ENCODE measurements at places on chromosomes 4 and X.

- DNase-seq: no peak
These were observed 974.3 kb upstream of the INTU start for GRCh38 chr4:126658411-126658810.

DNA sequence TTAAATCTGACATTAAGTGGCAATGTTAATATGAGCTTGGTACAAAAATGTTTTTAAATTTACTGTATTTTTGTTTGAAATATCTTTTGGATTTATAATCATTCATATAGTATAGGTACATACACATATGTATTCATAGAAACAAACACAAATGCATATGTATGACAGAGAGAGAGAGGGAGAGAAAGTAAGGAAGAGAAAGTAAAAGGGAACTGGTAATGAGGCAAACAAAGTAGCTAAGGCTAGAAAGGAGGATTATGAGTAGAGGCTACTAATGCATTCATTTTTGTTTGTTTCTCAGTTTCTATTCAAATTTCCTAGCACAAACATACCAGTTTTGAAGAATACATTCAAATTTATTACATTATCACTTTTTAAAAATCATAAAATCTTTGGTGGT lies 132.4 kb downstream of the GLRA3 start:
- no peak for DNase-seq

DNA sequence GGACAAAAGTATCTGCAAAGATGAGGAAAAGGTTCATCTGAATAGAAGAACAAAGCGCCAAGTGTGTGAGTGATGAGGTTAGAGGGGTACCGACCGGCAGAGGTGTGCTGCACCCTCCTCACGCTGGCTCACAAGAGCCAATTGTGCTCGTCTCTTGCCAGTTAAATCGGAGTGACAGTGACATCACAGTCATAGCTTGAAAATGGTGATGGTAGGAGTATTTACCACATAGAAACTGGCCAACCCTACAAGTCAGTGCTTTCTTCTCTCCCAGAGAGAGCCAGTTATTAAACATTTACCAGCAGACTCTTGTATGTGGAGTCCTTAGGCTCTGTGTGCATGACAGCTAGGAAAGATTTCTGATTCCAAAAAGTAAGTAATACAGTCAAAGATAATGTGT lies 32.4 kb downstream of the CLDN22 start:
- DNase-seq: no peak

- DNase-seq: no peak
These were observed 9.5 kb upstream of the ETNPPL start for GRCh38 chr4:108772402-108772801.

GRCh38 chr4:122658377-122658776 lies 37.5 kb upstream of the IL21 start:
- DNase-seq: no peak

DNA sequence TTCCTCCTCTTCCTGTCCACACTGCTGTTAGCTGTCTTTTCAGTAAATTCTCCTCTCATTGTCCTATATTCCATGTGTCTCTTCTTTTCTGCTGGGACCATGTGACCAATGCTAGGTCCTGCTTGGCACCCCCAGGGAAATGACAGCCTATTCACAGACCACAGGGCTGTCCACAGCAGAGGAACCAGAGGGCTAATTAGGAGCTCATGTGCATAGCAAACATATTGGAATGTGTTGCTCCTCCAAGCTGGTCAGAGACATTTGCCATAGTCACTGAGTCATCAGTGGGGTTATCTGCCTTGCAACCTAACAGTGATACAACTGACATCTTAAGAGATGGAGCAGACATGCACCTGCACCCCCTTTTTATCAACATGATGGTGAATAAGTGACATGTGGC lies 67.9 kb upstream of the PUDP start:
- DNase-seq: no peak

DNA sequence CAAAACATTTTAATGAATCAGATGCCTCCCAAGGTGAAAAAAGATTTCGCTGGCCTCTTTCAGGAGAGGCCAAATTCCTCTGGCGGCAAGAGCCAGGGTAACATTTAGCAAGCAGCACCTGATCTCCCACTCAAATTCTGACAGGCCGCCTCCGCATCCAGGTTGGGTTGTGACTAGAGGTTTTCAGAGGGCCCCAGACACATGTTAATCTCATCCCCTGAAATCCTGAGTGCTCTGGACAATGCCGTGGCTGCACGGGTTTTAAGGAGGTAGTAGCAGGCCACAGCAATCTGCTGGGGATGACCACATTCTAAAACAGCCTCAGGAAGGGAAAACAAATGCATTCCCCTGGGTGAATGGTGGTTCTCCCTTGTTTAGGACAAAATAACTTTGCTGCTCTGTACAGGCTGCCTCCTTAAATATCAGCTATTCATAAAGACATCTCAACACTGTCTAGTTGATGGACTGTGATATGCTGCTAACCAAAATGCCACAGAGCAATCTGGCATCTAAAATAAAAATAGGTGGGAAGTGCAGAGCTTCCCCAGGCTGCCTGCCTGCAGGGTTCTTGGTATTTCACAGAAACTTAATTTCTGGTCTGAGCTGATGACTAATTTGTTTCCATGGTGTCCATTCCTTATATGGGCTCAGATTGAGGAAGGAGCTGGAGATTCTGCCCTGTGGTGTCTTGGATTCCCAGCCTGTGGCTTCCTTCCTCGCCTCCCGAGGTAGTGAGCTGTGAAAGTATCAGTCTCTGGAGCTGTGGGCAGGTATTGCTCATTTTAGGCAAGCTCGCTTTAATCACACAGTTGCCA lies 202.0 kb downstream of the DCLK2 start:
- no peak for DNase-seq

- DNase-seq: no peak
These were observed 184.8 kb downstream of the GBA3 start for GRCh38 chr4:22877486-22878052.

DNA sequence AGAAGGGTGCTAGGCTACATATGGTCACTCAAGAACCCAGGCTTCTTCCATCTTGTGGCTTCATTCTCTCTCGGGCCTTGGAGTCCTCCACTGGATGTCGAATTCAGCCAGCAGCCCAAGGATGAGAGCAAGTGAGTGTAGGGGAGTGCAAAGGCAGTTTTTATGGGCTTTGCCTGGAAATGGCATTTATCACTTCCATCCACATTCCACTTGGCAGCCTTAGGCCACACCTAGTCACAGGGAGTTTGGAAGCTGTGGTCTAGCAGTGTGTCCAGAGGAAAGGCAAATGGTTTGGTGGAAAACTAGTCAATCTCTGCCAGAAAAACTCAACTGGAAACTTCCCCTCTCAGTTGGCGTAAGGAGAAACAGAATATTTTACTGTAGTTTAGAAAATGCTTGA lies 59.0 kb downstream of the NHS start:
- DNase-seq: no peak

GRCh38 chr4:3810111-3810680 lies 44.0 kb downstream of the ADRA2C start:
- DNase-seq: no peak

- DNase-seq: no peak
These were observed 27.5 kb upstream of the SMS start for GRCh38 chrX:21912989-21913388.

DNA sequence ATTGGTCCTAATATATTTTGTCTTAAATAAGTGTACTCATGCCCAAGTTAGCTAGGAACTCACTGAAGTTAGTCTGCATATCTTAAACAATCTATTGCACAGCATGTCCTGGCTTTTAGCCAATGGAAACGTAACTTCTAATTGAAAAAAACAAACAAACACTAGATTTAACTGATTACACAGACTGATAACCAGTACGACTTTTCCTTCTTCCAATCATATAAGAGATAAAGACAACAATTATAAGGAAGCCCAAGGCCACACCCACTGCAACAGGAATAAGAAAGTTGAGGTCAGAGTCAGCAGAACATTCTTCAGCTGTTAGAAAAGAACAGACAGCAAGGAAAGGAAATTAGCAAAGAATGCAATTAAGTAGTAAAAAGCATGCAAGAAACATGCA lies 40.8 kb downstream of the LAMP2 start:
- DNase-seq: no peak

DNA sequence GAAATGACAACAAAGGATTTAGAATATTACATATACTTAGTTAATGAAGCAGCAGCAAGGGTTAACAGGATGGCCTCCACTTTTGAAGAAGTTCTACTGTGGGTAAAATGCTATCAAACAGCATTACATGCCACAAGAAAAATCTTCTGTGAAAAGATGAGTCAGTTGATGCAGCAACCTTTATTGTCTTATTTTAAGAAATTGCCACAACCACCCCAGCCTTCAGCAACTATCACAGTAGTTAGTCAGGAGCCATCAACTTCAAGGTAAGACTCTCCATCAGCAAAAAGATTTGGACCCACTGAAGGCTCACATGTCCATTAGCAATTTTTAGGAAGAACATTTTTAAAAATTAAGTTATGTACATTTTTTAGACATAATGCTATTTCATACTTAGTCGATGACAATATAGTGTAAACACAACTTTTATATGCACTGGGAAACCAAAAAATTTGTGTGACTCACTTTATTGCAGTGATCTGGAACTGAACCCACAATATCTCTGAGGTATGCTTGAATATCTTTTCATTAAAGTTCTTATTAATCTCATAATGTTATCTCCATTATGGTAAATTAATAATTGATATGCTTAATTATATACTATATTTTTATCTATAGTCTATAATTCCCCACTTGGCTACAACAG lies 81.2 kb downstream of the SPCS3 start:
- no peak for DNase-seq

DNA sequence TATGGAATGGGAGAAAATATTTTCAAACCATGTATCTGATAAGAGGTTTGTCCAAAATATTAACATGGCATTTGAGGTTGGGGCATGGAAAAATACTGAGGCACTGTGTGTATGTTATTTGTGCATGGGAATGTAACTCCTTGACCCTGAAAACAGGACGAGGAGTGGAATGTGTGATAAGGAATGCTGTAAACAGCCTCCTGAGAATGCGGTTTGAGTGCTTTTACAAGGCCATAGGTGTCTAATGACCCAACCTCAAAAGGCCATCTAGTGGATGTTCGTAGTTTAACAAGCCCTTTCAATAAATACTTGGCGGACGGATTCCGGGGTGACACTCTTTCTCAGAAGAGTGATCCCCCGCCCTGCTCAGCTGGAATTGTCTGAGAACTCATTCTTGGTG lies 162.9 kb upstream of the USP9X start:
- DNase-seq: no peak

DNA sequence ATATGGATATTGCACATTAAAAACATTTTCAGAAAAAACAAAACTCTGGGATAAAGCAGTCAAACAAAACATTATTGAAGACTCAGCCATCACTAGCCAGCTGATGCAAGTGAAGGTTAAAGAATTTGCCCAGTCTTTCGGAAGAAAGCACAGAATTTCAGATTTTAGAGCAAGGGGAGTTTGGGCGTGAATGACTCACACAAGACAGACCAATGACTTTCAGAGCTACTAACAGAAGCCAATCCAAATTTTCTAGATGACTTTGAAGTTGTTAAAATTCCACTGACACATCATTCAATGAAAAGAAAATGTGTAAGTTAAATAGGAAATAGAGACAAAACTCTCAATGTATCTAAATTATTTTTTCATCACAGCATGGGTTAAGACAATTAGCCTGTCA lies 4.0 kb downstream of the MRFAP1L1 start:
- DNase-seq: no peak

GRCh38 chrX:38864165-38864564 lies 62.9 kb downstream of the MID1IP1 start:
- no peak for DNase-seq

- no peak for DNase-seq
These were observed 5.9 kb upstream of the NOCT start for GRCh38 chr4:139009702-139010101.

DNA sequence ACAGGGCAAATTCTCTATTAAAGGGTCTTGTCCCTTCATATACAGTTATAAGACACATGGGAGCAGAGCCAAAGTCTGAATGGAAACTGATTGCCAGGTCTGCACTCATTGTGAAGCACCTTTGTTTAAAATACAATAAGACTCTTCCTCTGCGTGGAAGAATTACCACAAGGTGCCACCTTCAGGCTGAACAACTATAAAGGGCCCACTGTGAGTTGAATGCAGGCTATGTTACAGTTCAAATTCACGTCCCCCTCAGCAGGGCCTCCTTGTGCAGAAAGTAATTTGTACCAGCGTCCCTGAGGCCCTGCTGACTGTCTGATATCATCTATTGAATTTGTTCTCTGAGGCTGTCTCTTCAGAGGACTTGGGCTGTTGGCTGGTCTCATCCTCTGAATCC lies 225.8 kb upstream of the TEX13C start:
- no peak for DNase-seq

DNA sequence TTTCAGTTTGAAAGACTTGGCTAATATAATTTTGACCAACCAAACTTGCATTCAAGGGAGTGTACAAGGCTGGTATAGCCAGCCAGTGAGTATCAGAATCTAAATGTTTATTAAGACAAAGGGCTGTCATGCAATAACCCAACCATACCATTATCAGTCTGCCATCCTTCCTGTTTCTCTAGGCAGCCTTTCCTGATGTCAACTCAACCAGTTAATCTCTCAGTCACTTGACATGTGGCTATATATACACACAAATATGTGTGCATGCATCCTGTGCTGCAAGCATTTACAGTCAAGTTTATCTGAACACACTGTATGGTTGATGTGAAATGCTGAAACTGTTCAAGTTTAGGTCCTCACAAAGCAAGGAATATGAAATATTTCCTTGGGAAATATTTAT lies 17.2 kb downstream of the BTK start:
- no peak for DNase-seq

- no peak for DNase-seq
These were observed 252.9 kb upstream of the SMIM31 start for GRCh38 chr4:164501074-164501473.

DNA sequence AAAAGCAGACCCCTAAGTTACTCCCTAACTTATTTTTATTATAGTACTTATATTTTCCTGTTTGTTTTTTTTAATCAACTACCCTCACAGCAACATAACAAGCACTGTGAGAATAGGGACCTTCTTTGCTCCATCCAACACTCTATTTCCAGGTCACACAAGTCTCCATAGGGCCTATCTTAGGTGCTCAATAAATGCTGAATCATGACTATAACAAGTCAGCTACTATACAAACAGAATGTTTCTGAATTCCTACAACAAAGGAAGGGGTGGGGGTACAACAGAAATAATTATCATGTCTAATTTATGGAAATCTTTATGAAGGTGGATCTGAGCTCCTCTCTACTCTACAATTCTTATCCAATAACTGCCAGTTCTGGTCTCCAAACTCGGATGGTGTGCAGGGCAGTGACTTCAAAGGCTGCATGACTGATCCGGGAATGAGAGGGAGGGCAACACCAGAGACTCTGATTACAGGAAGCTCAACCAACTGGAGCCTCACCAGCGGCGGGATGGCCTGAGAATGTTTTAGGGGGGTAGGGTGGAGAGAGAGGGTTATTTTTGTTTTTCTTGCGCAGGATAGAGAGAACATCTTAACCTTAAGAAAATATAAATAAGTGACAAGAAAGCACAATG lies 71.1 kb downstream of the HADH start:
- no peak for DNase-seq

- no peak for DNase-seq
These were observed 10.5 kb downstream of the CD99 start for GRCh38 chrX:2701600-2701999.

- no peak for DNase-seq
These were observed 193.9 kb upstream of the PCDH10 start for GRCh38 chr4:132955146-132955545.
